Germinal center (tissue), 1 donor: ENCODE measurements at places on chromosomes 11 and 22.

GRCh38 chr11:44308256-44308922 is 1.6 kb downstream of the ALX4 start:
- no peak for DNase-seq

DNA sequence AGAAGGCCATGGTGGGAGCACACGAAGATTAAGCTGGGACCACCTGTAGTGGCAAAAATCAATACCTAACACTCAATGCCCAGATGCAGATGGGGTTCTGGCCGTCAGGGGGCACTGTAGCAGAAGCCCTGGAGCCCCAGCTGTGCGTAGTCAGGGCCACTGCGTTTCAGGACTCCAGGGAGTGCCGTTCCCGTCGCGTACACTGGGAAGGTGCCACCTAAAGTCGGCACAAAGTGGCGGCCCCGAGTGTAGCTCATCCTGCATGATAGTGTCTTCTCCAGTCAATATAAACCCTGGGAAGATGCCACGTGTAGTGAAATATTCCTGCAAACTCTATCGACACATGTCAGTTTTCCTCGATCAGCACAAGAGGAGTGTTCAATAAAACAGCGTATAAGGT is 123.8 kb upstream of the NTM start:
- DNase-seq, result no peak

DNA sequence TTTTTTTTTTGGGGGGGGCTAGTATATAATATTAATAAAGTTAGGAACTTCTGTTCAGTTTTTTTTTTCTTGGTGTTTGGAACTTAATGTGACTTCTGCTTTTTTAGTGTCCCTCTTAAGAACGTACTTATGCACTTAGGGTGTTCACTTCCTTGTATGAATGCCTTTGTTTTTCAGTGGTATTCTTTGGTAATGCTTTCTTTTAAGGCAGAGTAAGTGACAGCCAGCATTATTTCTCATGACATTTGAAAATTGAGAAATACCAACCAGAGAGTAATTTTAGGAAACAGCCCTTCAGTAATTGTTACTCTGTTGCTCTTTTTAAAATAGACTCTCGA is 2.4 kb downstream of the GRK3 start:
- no peak for DNase-seq

- DNase-seq, result peak; percentile 75
Observed at GRCh38 chr11:63635762-63636465, 21.7 kb upstream of the PLAAT3 start.

DNA sequence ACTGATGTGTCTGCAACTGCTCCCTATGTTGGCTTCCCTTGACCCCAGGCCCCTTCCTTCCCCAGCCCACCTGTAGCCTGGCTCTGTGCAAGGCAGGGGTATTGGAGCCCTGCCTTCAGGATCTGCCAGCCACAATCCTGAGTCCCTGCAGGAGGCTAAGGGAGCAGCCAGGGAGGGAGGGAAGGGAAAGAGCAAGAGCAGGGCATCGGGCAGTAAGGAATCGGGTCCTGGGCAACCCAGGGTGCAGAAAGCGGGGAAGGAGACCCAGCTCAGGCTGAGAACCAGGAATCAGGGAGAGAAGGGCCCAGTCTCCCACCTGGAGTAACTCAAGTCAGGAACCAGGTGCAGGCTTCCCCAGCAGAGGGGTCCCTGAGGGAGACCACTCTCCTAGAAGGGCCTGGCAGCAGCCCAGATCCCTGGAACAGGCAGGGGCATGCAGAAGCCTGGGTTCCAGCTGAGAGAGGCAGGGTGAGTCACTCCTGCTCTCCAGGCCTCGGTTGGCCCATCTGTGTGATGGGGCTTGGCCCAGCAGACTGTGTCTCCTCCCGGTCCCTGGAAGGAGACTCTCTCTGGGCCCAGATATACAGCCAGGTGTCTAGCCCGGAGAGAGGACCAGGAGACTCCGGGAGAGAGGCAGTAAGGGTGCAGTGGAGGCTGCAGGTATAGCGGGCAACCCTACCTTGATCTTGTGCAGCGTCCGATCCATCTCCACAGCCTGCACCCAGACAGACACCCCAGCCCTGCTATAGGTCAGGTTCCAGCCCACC is 13.4 kb downstream of the STARD10 start:
- no peak for DNase-seq

DNA sequence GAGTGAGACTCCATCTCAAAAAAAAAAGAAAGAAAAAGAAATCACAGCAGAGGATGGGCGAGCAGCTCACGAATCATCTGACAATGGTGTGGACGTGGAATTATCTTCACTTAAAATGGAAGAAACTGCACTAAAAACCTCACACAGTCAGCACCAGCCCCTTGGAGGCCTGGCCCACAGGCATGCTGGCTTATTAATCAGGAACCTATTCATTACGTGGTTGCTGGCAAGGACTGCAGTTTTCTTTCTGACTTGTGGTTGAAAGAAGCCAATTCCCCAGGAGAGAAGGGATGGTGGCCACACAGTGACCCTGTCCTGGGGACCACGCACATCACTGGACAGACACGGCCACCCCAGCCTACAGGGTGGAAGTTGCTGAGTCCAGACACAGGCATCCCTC is 401.1 kb downstream of the CTTN start:
- no peak for DNase-seq

GRCh38 chr11:134560566-134561330 is 148.7 kb upstream of the B3GAT1 start:
- DNase-seq, result no peak

DNA sequence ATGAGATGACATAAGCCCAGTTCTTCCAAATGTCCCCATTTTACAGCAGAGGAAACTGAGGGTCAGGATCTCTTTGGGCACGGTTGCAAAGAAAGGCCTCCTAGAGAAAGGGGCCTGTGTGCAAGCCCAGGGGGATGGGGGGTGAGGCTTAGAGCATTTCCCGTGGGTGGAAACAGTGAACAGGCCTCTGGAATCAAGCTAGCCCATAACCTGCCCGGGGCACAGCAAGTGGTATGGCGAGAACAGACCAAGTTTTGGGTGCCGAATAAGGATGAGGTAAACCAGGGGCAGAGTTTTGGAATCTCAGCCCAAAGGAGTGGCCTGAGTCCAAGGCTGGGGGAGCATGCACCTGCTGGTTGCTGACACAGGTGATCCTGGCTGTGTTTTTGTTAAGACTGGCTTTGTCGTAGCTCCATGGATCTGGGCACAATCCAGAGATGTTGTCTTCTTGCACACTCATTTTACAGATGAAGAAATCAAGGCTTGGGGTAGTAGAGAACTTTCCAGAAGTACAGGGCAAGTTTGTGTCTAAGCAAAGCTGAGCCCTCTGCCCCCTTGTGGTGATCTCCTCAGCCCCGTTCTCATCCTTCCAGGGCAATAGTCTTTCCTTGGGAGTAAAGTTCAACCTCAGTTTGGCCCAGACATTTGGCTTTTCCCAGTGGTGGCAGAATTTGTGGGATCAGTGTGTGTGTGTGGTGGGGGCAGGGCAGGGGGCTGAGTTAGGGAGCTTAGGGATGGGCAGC is 53.5 kb upstream of the MYEOV start:
- DNase-seq, result no peak

GRCh38 chr11:27443746-27444507 is 28.7 kb downstream of the LGR4 start:
- no peak for DNase-seq

DNA sequence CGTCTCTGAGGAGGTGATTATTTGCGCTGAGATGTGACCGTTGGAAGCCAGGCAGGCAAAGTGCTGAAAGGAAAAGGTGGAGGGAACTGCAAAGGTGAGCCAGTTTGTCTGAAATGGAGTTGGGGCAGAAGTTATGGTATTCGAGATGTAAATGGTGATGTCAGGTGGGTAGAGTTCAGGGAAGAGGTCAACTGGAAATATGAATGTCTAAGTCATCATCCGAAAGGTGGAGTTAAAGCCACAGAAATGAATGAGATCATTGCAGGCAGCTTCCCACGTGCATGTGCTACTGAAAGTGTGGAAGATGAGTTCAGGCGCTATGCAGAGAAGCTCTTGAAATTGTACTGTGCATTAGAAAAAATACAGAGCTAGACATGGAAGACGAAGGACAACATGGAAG is 2.2 kb upstream of the BPIFC start:
- no peak for DNase-seq

- no peak for DNase-seq
Observed at GRCh38 chr11:90809581-90809980, 586.7 kb upstream of the CHORDC1 start.

GRCh38 chr11:15171956-15172355 is 57.2 kb downstream of the INSC start:
- DNase-seq, result no peak

GRCh38 chr22:20099099-20099711 is 16.7 kb upstream of the RANBP1 start:
- no peak for DNase-seq

- DNase-seq, result no peak
Observed at GRCh38 chr11:68936358-68936636, 32.6 kb downstream of the IGHMBP2 start.

GRCh38 chr11:72470386-72470785 is 36.1 kb upstream of the CLPB start:
- no peak for DNase-seq

GRCh38 chr11:14698771-14699170 is 55.2 kb downstream of the PDE3B start:
- no peak for DNase-seq

GRCh38 chr11:96227244-96227643 is 115.8 kb downstream of the MAML2 start:
- DNase-seq, result no peak

DNA sequence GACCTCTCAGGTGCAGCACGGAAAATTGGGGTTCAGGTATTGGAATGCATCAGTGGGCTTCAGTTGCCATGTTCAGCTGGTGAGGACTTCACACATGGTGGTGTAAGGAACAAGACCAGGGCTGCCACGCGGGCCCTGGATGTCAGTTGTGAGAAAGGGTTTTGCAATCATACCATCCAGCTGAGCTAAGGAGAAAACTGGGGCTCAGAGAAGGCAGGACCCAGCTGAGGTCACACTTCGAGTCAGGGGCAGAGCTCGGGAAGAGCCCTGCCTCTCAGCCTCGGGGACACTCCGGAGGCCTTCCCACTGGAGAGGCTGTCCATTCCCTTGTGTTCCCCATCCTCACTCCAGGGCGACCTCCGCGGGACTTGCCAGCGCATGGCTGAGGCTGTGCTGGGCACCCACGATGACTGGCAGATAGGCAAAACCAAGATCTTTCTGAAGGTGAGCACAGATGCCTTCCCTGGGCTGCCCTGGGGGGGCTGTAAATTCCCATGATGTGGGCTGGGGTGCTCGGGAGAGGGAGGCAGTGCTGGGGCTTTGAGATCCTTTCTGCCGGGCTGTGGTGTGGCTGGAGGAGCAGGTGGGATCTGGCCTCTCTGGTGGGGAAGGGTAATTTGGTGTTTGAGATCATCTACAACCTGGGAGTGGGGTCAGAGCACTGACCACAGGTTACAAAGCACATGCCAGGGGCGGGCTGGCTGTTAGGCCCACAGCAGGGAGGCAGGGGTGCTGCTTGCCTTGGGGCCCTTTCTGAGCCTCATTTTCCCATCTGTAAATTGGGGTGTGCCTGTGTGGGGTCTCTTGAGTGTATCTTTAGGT is 47.2 kb downstream of the MYO7A start:
- no peak for DNase-seq

DNA sequence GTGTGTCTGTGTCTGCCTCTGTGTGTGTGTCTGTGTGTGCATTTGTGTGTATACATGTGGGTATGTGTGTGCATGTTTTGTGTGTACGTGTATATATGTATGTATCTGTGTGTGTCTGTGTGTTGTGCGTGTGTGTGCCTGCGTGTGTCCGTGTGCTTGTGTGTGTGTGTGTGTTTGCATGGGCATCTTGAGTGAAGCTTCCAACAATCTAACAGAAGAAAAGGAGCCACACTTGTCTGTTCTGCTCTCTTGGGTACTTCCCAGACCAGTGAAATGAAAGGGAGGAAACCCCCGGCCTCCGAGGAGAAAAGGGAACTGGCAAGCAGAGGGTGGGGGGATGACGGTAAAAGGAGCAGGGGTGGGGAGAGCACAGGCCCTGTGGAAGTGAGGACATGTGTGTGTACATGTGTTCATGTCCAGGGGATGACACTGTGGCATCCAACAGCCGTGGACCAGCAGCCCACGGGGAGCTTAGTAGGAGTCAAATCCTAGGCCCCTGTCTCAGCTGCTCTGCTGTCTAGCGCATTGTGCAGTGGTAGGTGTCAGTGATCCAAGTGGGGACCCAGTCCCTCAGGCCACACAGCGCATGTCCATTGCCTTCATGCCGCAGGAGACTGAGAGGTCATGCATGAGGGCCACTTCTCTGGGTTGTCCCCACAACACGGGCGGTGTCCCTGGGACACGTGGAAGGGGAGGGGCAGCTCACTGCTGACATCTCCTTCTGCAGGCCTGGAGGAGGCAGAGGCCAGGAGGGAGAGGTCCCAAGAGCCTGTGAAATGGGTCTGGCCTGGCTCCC is 8.1 kb downstream of the CSF2RB start:
- peak; percentile 46 for DNase-seq

GRCh38 chr11:20022363-20023081 is 137.8 kb downstream of the DBX1 start:
- no peak for DNase-seq
